ENCODE measurements at places on chromosomes 1 and 21.

DNA sequence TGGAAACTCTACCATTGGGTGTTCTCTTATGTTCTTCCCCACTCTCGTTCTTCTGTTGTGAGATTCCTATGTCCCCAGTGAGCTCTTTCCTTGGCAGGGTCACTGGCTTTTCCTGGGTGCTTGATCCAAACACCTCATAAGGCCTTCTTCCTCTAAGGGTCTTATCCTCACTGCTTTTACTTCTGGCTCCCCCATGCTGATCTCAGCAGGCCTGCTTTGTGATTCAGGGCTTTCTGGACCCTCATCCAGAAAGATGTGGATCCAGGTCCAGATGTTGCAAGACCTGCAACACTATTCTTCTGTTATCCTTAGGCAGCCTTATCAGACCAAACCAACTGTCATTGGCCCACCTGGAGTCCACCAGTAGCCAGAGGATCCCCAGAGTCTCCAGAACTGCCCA, 11.2 kb upstream of the MYOG start:
- no peak for DNase-seq

- DNase-seq = no peak
Observed at GRCh38 chr1:53172426-53173128, 24.0 kb upstream of the CPT2 start.

- no peak for DNase-seq
Observed at GRCh38 chr1:118333601-118334210, 148.7 kb upstream of the SPAG17 start.

GRCh38 chr1:161259345-161259702, 779 bp downstream of the PCP4L1 start:
- DNase-seq = no peak

- no peak for DNase-seq
Observed at GRCh38 chr1:211985556-211986264, 49.6 kb downstream of the INTS7 start.

GRCh38 chr1:19151537-19151936, 58.5 kb downstream of the UBR4 start:
- DNase-seq = no peak
